ENCODE measurements at places on chromosomes 16 and 17.

GRCh38 chr16:69435977-69436820 is 11.8 kb downstream of the CYB5B start:
- no peak for DNase-seq

DNA sequence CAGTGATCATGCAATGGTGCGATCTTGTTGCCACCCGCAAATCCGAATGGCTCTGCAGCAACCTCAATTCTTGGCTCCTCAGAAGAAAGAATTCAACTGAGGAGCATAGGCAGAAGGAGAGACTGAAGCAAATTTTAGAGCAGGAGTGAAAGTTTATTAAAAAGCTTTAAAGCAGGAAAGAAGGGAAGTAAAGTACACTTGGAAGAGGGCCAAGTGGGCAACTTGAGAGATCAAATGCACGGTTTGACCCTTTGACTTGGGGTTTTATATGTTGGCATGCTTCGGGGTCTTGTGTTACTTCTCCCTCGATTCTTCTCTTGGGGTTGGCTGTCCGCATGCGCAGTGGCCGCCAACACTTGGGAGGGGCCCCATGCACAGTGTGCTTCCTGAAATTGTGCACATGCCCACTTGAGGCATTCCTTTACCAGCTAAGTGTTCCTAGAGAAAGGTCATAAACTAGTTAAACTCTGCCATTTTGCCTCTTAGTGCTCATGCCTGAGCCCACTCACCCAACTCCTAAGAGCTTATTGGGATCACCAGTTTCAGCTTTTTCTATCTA is 36.7 kb downstream of the ZNRF1 start:
- DNase-seq, result no peak

DNA sequence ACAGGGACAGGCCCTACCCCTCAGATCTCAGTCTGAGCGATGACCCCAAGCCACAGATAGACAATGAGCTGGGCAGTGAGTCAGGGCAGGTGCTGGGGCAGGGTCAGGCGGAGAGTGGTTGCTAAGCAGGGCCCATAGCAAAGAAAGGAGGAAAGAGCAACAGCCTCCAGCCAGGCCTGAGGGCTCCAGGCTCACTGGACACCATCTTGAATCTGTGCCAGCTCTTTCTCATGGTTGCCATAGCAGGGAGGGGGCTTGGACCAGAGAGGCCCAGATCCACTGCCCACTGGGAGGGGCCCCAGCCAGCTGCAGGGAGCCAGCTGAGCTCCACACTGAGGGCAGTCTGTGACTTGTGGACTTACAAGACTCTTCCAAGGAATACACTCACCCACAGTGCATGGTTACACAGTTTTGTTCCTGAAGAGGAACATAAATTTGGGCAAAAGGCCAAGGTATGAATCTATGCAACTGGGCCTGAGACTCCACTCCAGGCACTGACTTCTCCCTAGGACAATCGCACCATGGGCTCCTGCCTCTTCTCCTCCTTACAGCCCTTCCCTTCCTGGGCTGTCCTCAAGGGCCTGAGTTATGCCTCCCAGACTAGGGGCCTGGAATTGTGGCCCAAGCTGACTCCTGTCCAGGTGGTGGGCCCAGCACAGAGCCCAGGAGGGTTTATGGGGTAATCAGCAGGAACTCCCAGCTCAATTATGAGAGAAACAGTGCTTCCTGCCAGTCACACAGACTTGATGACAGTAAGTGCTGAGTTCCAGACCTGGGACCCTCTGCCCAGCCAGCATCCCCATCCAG is 59.9 kb downstream of the BEAN1 start:
- DNase-seq, result no peak

DNA sequence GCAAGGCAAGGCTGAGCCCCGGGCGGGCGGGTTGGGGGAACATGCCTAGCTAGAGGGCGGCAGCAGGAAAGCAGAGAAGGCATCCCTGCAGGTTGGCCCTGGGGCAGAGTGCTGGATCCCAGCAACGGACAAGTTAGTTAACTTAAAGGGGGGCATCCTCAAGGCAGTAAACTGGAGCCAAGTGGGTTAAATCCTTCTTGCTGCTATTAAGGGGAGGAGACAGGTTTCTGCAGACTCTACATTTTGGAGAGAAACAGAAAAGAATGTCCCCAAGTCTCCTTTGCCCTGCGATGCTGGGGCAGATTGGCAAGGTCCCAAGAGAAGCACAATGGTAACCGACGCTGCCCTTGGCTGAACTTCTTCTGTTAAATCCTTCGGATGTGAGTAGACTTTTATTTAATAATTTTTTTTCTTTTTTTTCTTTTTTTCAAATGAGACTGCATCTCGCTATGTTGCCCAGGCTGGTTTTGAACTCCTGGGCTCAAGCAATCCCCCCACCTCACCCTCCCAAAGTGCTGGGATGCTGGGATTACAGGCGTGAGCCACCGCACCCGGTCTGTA is 14.0 kb downstream of the ATP5PD start:
- DNase-seq, result no peak

- no peak for DNase-seq
Observed at GRCh38 chr16:77657016-77657415, 65.3 kb upstream of the NUDT7 start.

DNA sequence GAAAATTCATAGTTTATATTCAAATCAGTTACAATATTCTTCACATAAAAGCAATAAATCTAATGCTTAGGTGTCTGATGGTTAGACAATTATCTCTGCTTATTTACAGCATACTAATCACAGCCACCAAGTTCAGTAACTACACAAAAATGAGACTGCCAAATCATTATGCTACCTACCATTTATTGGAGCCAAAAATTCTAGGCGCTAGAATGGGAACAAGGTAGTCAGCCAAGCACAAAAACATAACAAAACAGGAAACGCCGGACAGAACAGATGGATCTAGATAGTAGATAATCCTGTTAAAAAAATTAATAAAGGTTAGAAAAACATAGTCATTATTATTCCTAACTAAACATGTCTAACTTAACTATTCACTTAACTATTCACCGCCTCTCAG is 3.6 kb downstream of the ARL6IP1 start:
- no peak for DNase-seq

GRCh38 chr17:72631949-72632684 is 460.4 kb downstream of the SLC39A11 start:
- no peak for DNase-seq

- DNase-seq, result no peak
Observed at GRCh38 chr17:67526700-67527099, 149.6 kb downstream of the PITPNC1 start.

- DNase-seq, result no peak
Observed at GRCh38 chr17:42527932-42528331, 8.1 kb upstream of the NAGLU start.

- no peak for DNase-seq
Observed at GRCh38 chr17:46742565-46743270, 75.8 kb downstream of the WNT3 start.

- no peak for DNase-seq
Observed at GRCh38 chr16:13376174-13376573, 474.8 kb downstream of the SHISA9 start.

DNA sequence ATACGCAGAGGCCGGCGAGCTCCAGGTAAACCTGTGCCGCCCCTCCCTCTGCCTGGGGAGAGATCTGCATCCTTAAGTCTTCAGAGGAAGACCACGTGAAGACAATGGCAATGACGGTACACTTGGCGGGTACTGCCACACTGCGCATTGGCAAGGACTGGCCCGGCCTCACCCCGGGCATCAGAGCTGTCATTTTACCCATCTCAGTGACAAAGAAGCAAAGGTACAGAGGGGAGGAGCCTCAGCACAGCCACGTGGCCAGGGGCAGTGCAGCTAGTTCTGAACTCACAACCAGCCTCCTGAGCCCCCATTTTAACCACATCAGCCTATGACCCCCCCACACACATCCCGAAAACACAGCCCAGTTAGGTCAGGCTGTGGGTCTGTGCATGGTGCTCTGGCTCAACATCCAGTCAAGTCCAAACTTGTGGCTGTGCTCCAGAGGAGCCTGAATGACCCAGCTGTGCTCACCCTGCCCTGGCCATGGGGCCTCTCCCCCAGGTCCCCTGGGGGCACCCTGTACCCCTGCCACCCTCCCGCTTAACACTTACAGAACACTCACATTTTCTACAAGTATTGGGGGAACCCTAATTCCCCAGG is 80.6 kb downstream of the C16orf95 start:
- DNase-seq, result no peak

- peak; percentile 58 for DNase-seq
Observed at GRCh38 chr17:44004761-44005526, 522 bp downstream of the NAGS start.

- DNase-seq, result no peak
Observed at GRCh38 chr17:9451934-9452333, 123.7 kb downstream of the STX8 start.

DNA sequence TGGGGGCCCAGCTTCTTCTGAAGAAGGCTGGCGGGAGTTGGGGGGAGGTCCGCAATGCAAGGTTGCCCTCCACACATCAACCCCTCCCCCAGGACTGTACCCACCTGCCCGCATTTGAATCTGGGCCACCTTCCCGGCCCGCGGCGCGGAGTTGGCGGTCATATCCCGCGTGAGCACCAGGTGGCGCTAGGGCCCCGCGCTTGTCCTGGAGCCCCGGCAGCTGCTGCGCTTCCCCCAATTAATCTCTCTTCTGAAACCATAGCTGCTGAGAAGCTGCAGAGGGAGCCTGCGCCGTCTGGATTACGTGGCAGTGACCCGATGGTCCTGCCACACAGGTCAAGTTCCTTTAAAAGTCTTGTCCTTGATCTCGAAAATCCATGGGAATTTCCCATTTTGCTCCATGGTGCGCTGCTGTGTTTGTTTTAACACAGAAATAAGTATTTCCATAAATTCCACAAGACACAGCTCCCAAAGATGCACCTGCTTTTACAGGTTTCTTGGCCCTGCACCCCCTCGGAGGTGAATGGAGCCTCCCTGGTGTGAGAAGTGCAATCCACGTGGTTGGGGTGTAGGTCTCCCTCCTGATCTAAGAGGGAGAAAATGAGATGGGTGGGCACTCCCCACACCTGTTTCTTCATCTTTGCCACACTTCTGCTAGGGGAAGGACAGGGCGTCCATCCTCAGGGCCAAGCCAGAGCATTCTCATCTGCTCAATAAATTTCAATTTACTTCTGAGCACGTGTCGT is 22.1 kb downstream of the COX4I1 start:
- DNase-seq, result peak; percentile 66

GRCh38 chr16:73190688-73191659 is 143.0 kb upstream of the ZFHX3 start:
- DNase-seq, result no peak

DNA sequence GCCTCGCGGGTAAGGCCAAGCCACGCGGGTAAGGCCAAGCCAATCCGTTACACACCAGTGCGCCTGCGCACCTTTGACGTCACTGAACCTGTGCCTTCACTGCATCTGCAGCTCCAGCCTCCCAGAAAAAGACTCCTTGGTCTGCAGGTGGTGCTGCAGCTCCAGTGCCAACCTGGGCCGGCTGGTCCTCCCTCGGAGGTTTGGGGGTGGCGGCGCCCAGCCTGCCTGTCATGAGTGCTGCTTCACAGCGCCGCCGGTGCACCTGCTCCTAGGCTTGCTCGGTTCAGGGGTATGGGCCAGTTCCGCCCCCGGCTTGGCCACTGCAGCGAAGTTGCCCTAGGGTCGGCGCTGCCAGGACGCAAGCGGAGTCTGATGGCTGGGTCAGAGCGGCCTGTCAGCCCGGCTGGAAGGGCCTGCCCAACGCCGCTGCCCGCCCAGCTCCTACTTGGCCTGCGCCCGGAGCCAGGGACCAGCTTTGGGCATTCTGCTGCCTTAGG is 146.6 kb downstream of the USP22 start:
- DNase-seq, result peak; percentile 23

GRCh38 chr16:57313509-57313908 is 29.0 kb upstream of the PLLP start:
- no peak for DNase-seq

- no peak for DNase-seq
Observed at GRCh38 chr17:82697808-82698064, 762 bp downstream of the RAB40B start.

GRCh38 chr17:39246274-39246673 is 20.5 kb upstream of the STAC2 start:
- DNase-seq, result no peak

- DNase-seq, result no peak
Observed at GRCh38 chr16:31528523-31529107, 915 bp downstream of the AHSP start.

DNA sequence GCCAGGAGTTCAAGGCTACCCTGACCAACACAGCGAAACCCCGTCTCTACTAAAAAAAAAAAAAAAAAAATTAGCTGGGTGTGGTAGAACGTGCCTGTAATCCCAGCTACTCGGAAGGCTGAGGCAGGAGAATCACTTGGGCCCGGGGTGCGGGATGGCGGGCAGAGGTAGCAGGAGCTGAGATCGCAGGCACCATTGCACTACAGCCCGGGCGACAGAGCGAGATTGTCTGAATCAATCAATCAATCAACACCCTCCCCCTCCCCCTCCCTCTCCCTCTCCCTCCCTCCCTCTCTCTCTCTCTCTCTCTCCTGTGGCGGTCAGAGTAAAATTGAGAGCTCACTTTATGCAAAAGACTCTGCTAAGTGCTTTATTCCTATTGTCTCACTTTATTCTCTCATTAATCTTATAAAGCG is 1.2 kb downstream of the HSDL1 start:
- DNase-seq, result no peak

GRCh38 chr17:3213587-3213986 is 6.1 kb downstream of the OR1A1 start:
- no peak for DNase-seq

GRCh38 chr16:1338855-1339675 is 5.6 kb downstream of the BAIAP3 start:
- DNase-seq, result no peak

DNA sequence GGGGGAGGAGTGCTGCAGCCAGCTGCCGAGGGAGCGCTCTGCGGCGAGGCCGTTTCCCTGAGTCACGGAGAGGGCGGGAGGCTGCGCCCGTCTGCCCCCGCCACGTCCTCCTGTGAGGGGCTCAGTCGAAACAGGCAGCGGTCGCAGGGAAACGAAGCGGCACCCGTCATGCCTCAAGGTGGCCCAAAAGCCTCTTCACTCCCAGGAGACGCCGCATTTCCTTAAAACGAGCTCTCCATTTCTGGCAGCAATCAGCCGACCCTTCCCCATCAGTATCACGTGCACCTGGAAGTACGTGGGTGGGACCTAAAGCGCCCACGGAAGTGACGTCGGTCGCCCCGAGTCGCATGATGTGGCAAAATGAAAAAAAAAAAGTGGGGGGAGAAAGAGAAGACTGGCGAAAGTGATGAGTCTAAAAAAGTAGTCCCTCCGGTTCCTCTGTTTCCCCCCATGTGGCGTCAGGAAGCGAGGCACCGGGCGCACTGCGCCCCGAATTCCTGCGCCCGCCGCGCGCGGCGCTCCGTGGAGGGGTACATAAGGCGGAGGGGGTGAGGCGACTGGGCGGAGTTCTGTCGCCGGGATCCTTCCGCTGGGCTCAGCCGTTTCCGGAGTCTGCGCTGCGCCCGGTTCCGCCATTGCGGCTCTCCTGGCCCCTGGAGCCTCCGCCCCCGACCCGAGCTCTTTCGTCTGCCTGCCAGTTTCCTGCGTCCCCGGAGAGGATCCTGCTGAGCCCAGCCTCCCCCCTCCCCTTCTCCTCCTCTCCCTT is at the start of gene CLTC:
CLTC (plus strand) TSS at position 598 of the 766 bp plus-strand sequence. CDS start 237 bp downstream, outside the sequence.
- peak; percentile 87 for DNase-seq

- DNase-seq, result peak; percentile 20
Observed at GRCh38 chr16:23060458-23061320, 88.6 kb downstream of the USP31 start.

GRCh38 chr17:40901981-40902474 is 17.0 kb upstream of the KRT20 start:
- DNase-seq, result no peak

Data from CD8-positive, alpha-beta memory T cell (primary cell).